NCI-H2081 treated with DMSO at 0.1 percent for 48 hours (cell line): ENCODE measurements at places on chromosomes 1 and 21.

GRCh38 chr1:31072304-31072746 lies 6.8 kb upstream of the PUM1 start:
- DNase-seq, result no peak

- DNase-seq, result peak; percentile 67
Observed at GRCh38 chr1:237562242-237562823, 328.4 kb downstream of the ZP4 start.

DNA sequence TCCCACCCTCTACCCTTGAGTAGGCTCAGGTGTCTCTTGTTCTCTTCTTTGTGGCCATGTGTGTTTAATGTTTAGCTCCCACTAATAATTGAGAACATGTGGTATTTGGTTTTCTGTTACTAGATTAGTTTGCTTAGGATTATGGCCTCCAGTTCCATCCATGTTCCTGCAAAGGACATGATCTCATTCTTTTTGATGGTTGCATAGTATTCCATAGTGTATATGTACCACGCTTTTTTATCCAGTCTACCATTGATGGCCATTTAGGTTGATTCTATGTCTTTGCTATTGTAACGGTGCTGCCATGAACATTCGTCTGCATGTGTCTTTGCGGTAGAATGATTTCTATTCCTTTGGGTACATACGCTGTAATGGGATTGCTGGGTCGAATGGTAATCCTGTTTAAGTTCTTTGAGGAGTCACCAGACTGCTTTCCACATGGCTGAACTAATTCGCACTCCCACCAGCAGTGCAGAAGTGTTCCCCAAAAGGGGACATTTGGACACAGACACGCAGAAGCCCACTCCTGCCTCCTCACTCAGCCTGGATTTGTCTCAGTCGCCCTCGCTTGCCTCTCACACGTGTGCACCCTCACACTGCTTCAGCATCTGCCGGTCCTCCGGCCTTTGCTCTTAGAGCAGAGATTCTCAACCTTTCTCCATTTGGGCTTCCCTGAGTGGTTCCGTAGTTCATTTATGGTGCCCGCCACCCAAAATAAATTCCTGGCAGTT lies 3.7 kb downstream of the MX2 start:
- no peak for DNase-seq

GRCh38 chr1:156809281-156809680 lies 7.4 kb downstream of the SH2D2A start:
- DNase-seq, result no peak

GRCh38 chr1:60427194-60427593 lies 353.6 kb upstream of the C1orf87 start:
- DNase-seq, result no peak

DNA sequence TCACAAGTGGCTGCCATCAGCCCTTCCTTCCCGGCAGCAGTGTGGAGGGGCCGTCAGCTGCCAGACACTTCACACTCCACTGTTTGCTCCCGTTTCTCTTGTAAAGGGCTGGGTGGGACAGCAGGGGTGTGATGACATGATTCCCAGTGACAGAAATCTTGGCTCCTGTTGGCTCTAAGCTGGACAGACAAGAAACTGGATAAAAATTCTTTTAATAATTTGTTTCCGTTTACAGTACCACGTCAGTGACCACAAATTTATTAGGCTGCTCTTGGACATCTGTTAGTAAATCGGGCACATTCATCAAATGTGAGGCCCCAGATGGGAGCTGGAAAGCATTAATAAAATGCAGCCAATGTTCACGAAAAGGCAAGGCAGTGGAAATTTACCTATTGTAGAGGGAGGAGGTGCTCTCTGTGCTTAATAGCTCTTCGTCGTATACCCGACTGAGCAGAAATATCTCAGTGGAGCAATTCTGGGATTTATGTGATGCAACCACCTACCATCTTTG lies 353.7 kb upstream of the GREM2 start:
- no peak for DNase-seq

- no peak for DNase-seq
Observed at GRCh38 chr1:23422941-23423340, 1.6 kb downstream of the TCEA3 start.

- no peak for DNase-seq
Observed at GRCh38 chr1:36536727-36537126, 54.0 kb upstream of the CSF3R start.

- no peak for DNase-seq
Observed at GRCh38 chr1:200856716-200857357, 15.9 kb upstream of the GPR25 start.

DNA sequence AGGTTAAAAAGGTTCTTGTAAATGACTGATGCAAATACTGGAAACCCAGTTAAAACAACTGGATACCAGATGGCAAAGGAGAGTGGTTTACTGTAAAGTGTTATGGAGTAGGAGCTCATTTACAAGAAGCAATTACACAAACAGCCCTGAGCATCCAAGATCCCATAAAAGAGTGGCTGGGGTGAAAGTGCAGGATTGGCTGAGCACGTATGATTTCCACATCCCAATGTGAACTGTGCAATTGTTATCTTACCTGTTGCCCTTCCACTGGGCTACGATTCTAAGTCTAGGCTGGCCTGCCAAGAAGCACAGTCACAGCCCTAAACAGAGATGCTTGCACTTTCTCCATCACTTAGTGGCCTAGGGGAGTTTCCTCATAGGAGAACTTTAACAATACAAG lies 277.6 kb upstream of the RUNX1 start:
- DNase-seq, result no peak

DNA sequence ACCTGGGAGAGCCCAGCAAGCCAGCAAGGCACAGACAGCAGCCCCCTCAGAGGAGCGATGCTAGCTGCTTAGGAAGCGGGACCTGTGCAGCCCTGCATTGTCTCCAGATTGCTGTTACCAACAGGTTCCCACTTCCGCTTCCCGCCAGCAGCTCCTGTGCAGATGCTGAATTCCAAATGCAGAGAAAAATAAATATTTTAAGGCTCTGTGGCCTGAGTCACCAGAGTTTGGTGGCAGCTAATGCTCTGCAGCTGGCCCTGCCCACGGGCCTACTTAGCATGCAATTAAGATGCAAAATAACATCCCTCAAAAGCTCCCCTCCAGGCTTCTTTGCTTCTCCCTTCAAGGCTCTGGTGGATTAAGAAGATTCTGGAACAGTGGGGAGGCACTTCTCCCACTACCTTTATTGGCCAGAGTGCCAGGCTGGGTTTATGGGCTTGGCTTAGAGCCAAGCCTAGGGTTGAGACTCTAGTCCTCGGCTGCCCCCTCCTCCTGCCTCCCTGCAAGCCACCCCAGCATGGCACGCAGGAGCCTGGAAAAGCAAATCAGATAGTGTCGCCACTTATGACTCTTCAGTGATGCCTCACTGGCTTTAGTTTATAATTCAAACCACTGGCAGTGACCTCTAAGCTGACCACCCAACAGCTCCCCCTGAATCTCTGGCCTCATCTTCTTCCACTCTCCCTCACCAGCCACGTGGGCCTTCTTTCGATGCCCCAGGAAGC lies 207.1 kb upstream of the ZC3H12A start:
- no peak for DNase-seq

DNA sequence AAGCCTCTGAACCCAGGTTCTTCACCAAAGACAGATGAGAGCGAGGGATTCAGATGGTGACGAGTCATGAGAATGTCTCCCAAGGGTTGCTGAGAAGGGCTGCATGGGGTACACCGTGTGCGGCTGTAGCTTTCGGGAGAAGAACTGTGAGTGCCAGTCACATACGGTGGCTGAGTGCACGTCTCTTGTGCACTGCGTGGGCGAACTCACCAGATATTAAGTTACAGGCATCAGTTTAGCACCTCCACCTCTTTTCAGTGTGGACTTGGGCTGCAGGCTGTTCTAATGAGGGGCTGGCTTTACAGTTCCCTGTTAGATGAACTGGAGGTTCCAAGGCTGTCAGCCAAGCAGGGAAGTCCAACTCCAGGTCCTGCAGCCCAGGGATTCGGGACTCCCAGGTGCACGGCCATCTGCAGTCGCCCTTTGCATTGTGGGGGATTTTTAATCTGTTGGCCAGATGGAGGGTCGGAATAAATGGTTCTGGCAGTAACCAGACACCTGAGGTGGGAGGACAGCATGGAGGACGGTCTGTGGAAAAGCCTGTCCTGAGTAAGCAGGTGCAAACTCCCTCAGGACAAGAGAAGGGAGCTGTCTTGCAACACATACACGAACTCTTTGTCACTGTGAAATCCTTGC lies 26.5 kb upstream of the AVPR1B start:
- no peak for DNase-seq
